HFFc6 (cell line): ENCODE measurements at places on chromosomes 6 and 20. TPM values are rescaled to one million over a fixed set of nuclear protein-coding genes. Genes with fewer than 3 reads are reported as not detected.

GRCh38 chr6:114342086-114342825 is 567 bp downstream of the HS3ST5 start:
- DNase-seq, result no peak
- peak overlapping the region; percentile 34; the same call in 1 of the 2 replicates for H3K4me3 ChIP-seq
- H3K27ac ChIP-seq, result no peak overlapping the region

DNA sequence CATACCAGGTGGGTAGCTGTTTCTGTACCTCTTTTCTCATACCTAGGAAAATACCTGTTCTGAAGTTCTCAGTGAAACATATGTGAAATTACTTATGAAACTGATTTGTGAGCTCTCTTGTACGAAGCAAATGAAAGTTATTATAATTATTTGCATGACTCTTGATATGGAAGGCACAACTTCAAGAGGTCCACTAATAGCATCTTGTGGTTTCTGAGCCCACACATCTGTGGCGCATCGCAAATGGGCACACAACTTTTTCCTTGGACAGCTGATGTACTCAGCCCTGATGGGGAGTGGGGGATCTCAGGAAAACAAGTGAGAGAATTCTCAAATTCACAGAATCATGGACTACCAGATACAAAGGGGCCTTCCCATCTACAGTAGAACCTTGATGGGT is 432.3 kb downstream of the CD83 start:
- DNase-seq, result no peak
- H3K4me1 ChIP-seq, result no peaks in the 10 kb centered on the region
- H3K36me3 ChIP-seq, result no peaks in the 10 kb centered on the region
- H3K4me3 ChIP-seq, result no peak overlapping the region
- H3K27ac ChIP-seq, result no peak overlapping the region

DNA sequence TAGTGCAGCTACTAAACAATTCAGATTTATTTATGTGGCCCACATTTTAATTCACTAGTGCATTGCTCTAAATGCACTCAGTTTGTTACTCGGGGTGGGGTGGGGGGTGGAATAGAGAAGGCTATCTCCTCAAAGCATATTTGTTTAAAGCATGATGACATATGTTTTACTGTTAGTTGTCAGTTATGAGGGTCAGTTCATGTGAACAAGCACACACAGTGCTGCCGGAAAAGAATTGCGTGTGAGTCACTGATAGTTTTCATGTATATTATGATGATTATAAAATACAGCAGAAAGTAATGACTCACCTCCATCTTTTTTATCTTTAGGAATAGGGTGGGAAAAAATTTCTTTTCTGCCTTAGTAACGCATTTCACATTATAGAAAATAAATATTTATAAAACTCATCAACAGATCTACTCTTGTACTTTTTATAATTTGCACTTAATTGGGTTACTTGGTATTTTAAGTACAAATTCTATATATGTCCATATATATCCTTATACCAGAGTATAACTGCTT is 42.2 kb upstream of the STXBP5 start:
- no peak overlapping the region for H3K4me3 ChIP-seq
- peaks cover 28% of the 10 kb centered on the region for H3K4me1 ChIP-seq
- DNase-seq, result peak; percentile 61
- no peak overlapping the region for H3K27ac ChIP-seq

- H3K36me3 ChIP-seq, result no peaks in the 10 kb centered on the region
- DNase-seq, result no peak
- peaks cover 16% of the 10 kb centered on the region for H3K27me3 ChIP-seq
- H3K27ac ChIP-seq, result no peak overlapping the region
- no peak overlapping the region for H3K4me3 ChIP-seq
- peaks cover 17% of the 10 kb centered on the region for H3K4me1 ChIP-seq
These were observed 35.9 kb downstream of the SLC2A12 start for GRCh38 chr6:134016558-134016814.

GRCh38 chr6:11110921-11111768 is at the start of gene ERVFRD-1:
Gene ERVFRD-1 (minus strand): TSS chr6:11111725. CDS start chr6:11105310, 6,415 bp downstream.
- no peaks in the 10 kb centered on the region; the same call in 1 of the 2 replicates for H3K27me3 ChIP-seq
- no peaks in the 10 kb centered on the region for H3K36me3 ChIP-seq
- H3K4me3 ChIP-seq, result no peak within 1 kb of the TSS
- no peak within 1 kb of the TSS for H3K27ac ChIP-seq
- no peak for DNase-seq

- no peak overlapping the region for H3K27ac ChIP-seq
- no peaks in the 10 kb centered on the region for H3K36me3 ChIP-seq
These were observed 1008.3 kb downstream of the KIF16B start for GRCh38 chr20:15564981-15565380.

DNA sequence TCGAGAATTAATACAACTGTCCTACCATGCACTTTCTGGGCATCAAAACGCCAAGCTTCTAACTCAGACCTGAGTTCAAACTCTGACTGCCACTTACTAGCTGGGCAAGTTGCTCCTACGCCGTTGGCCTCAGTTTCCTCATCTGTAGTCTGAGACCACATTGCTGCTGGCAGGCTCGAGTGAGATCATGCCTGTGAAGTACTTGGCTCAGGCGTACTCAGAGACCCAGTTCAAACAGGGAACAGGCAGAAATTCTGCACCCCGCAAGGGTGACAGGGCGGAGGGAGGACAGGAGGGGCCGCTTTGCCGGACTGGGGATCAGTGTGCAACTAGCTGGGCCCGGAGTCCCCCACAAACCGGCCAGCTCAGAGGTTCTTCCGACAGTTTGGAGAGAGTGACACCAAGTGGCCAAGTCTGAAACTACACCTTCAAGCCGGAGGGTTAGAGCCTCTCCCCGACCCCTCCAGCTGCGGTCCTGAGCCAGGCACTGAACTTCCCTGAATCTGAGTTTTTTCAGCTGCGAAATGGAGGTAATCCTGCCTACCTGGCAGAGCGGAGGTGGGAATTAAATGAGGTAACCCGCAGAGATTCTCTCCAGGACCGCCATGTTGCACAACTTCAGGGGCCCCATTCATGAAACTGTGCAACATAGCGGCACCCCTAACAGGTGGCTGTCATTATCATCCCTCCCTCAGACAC is 46.0 kb upstream of the PTPN1 start:
- peaks cover 21% of the 10 kb centered on the region for H3K4me1 ChIP-seq
- H3K27me3 ChIP-seq, result peaks cover 3% of the 10 kb centered on the region
- H3K36me3 ChIP-seq, result no peaks in the 10 kb centered on the region
- peak overlapping the region; percentile 65 for H3K4me3 ChIP-seq

- no peaks in the 10 kb centered on the region for H3K36me3 ChIP-seq
- H3K4me3 ChIP-seq, result no peak overlapping the region
- DNase-seq, result no peak
- no peak overlapping the region for H3K27ac ChIP-seq
These were observed 69.4 kb downstream of the GFOD1 start for GRCh38 chr6:13417954-13418353.

DNA sequence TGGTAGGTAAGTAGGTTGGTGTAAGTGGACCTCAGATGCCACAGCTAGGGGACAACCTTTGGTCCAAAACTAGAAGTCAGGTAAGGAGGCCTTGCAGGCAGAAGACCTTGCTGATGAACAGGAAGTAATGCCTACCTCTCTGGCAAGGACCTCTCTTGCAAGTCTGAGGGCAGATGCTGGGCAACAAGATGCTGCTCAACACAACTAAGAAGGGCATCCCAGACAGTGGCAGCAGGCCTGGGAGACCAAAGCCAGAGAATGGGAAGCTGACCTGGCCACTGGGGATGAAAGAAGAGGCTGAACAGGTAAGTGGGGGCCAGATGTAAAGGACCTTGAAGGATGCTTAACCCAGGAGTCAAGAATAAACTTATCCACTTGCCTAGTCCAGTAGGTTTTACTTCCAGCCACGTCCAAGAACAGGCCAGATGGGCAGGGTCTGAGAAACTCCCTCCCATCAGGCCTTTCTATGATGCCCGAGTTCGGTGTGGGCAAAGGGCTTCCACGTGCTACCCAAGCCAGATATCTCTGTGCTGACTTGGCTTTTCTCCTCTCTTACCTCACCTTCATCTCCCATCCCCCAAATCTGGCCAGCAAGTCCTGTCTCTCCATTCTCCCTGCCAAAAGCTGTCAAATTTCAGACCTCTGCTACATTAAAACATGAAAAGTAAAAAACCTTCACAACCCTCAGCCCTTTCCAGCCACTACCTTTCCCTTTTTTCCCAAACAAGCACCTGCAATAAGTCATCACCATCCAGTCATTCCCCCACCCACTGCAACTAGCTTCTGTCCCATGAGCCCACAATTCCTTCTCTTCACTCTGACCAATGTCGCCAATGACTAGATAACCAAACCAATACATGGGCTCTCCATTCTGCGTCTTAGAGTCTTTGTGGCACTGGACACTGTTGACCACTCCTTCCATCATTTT is 11.5 kb upstream of the PLCG1 start:
- H3K27ac ChIP-seq, result peak overlapping the region; percentile 16
- peaks cover 7% of the 10 kb centered on the region for H3K27me3 ChIP-seq
- no peak overlapping the region for H3K4me3 ChIP-seq

- H3K27ac ChIP-seq, result no peak overlapping the region; the same call in 1 of the 2 replicates
- no peak for DNase-seq
- H3K36me3 ChIP-seq, result no peaks in the 10 kb centered on the region
- H3K4me1 ChIP-seq, result peaks cover 31% of the 10 kb centered on the region
- H3K27me3 ChIP-seq, result peaks cover 2% of the 10 kb centered on the region; the same call in 1 of the 2 replicates
- no peak overlapping the region for H3K4me3 ChIP-seq
These were observed 7.0 kb downstream of the B4GALT5 start for GRCh38 chr20:49706630-49707091.

PRDM13 gene
- not detected in 2 replicates for total RNA-seq

DPPA5 gene
- total RNA-seq, result not detected in 3 replicates

RCAN2 gene
- 0.07 to 0.94 TPM (median 0.46 TPM) in 3 replicates for total RNA-seq

CTCFL gene
- total RNA-seq, result not detected in 3 replicates

TRIM31 gene
- not detected in 3 replicates for total RNA-seq

MCM9 gene
- 4.8 to 5.7 TPM (median 5.1 TPM) in 3 replicates for total RNA-seq

KHDC1L gene
- total RNA-seq, result not detected in 3 replicates

MEP1A gene
- total RNA-seq, result not detected in 3 replicates

DCDC2 gene
- total RNA-seq, result not detected in 3 replicates
